ENCODE measurements at places on chromosomes 13 and 19.

- DNase-seq, result no peak
These were observed 4.0 kb upstream of the ZNF8 start for GRCh38 chr19:58274771-58275201.

- DNase-seq, result no peak
These were observed 69.7 kb downstream of the UFM1 start for GRCh38 chr13:38419312-38419873.

DNA sequence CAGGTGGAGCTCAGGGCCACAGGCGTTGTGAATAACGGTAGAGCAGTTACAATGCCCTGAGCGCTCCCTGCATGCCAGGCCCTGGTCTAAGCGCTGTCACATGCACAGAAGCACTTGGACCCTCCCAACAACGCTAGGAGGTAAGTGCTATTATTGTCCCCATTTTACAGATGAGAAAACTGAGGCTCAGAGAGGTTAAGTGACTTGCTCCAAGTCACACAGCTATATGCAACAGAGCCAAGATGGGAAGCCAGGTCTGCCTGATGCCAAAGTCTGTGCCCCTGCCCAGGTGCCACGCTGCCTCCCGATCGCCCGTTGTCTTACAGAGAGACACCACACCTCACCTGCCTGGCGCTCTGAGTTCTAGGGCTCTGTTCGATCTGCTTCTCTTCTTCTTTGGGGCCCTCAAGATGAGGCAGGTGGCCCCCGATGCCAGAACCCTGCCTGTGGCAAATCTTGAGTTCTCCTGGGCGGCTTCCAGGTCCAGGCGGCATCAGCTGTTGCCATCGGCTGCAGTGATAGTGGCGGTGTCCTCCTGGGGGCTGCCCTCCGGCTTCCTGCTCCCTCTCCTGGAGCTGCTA lies 20.0 kb downstream of the YIPF2 start:
- DNase-seq, result no peak

GRCh38 chr19:41990615-41991014 lies 3.4 kb downstream of the ATP1A3 start:
- no peak for DNase-seq

DNA sequence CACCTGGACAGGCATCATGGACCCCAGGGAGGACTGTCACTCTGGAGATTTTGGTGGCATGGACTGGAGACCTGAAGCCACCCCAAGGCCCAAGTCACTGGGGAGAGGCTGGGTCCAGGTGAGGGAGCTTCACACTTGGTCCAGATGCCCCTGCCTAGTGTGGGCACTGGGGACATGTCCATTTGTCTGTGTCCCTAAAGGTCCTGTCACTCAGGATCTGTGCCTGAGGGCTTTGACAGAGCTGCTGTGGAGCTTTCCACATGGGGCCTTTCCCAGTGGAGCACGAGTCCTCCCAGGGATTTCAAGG lies 40.5 kb upstream of the CEACAM8 start:
- DNase-seq, result no peak

- no peak for DNase-seq
These were observed 200.3 kb downstream of the DIAPH3 start for GRCh38 chr13:59963383-59963782.

- no peak for DNase-seq
These were observed 3.0 kb downstream of the GTPBP3 start for GRCh38 chr19:17340302-17340870.

- DNase-seq, result no peak
These were observed 601 bp downstream of the SLC46A3 start for GRCh38 chr13:28718196-28718542.

GRCh38 chr19:12953138-12953798 lies 3.8 kb downstream of the GADD45GIP1 start:
- DNase-seq, result peak; percentile 42

DNA sequence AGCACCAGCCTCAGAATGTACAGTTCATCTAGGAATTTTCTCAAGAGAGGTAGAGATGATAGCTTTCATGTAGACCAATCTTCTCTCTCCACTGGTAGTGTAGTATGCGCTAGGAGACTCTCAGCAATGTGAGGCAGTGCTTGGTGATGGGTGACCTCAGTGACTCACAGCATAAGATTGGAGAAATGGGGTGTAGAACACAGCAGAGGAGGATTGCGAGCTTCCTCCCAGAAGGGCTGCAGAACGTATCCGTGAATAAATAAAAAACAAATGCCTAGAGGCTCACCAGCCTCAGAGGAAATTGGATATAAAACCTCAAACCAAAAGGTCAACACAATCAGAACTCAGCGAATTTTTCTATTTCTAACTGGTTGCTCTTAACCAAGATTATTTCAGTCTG lies 182.9 kb upstream of the RXFP2 start:
- DNase-seq, result peak; percentile 75

DNA sequence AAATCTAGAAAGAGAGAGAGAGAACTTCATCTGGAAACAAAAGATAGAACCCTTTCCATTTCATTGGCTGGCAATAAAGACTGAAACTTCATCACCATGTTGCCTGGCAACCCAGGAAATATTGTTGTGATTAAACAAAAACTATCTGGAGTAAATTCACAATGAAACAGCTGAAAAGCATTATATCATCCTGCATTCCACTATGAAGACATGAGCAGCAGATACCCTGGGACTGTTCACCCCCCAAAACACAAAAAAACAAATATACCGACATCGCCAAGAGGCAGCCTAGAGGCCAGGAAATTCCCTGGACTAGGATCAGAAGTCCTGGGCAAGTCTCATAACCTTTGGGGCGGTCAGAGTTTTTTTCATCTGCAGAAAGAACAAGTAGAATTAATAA lies 158.3 kb downstream of the FOXO1 start:
- peak; percentile 70 for DNase-seq

- no peak for DNase-seq
These were observed 13.0 kb downstream of the ZBTB7A start for GRCh38 chr19:4053423-4054324.

DNA sequence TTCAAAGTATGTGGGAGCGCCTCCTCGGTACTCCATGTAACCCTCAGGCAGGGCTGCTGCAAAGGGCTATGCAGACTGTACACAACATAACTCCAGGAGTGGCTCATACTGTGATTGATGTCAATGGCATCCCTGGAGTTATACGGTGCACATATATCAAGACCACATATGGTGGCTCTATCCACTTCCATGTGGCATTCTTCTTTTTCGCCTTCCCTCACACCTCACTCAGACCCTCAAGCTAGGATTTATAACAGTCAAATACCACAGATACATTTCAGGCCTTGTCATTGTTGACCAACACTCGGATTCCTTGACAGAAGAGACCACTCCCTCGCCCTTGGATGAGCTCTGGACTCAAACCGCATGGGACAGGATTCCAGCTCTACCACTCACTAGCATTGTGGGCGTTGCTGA lies 11.3 kb upstream of the UBL3 start:
- DNase-seq, result peak; percentile 89

DNA sequence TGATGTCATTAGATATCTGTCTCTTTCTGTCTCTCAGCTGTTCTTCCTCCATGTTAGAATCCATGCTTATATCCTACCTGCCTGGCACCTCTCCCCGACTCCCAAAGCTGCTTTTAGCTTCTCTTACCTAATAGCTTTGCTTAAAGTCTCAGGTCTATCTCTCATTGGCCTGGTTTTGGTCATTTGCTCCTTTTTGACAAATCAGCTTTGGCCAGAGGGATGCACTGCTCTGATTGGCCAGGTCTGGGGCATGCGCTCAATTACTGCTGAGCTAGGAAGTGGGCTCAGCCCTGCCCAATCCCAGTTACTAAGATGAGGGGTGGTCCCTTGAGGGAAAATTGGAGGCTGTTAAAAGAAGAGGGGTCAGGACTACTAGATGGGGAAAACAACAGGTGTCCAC lies 11.5 kb upstream of the CLASRP start:
- DNase-seq, result no peak

- DNase-seq, result peak; percentile 64
These were observed 496.7 kb downstream of the EFNB2 start for GRCh38 chr13:106038752-106039151.

DNA sequence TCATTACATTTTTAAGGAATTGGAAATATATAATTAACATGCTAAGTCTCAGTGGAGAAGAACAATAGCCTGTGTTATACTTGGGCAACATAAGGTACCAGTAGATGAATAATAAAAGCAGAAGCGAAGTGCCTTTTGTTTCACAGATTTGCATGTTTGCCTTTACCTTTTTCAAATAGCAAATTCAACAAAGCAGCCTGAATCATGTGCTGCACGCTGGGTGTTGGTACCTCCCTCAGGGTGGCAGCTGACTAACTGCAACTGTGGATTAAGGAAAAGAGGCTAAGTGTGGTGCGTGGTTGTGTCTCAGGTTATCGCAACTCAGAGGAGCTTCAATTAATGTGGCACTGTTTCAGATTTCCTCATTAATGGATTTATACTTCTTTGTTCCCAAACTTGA lies 189.0 kb downstream of the LMO7 start:
- DNase-seq, result no peak

DNA sequence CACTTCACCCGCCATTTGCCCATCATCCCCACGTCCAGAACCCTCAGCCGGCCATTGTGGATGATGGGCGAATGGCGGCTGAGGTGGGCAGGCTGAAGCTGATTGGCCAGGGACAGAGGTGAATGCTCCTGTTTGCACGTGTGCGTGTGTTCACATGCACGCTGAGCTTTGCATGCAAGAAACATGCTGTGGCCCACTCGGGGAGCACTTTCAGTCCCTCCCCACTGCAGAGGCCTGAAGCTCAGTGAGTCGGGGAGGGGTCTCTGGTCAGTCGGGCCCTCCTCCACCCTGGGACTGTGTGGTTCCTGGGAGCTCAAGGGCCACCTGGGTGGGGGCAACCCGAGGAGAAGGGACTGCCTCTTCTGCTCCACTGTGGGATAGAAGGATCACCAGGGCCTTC lies 24.9 kb downstream of the CEBPA start:
- DNase-seq, result no peak

GRCh38 chr13:76864259-76864658 lies 21.9 kb downstream of the KCTD12 start:
- no peak for DNase-seq

DNA sequence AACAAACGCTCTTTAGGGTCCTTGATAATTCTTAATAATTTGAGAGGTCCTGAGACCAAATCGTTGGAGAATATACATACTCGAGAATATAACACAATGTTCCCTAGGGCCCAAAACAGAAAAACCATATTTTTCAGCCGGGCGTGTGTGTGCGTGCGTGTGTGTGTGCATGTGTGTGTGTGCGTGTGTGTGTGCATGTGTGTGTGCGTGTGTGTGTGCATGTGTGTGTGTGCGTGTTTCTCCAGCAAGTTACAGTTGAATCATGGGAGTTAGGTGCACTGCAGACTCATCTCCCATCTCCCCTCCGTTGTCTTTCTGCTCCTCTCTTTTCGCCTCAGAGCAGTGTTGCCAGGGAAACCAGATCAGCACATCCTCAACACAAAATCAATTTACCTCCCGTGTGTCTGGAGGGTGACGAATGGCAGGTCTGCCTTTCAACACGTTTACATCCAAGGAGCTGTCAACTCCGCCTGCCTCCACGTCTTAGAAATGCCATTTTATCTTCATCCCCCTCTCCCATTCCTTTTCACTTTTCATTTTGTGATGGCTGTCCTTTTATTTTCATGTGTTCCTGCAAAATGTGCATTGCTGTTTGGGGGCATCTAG lies 8.3 kb upstream of the PNMA8B start:
- DNase-seq, result no peak

GRCh38 chr19:52492201-52492993 lies 35.1 kb upstream of the ZNF808 start:
- DNase-seq, result peak; percentile 29

- DNase-seq, result no peak
These were observed 242.8 kb downstream of the ENOX1 start for GRCh38 chr13:43544011-43544410.

DNA sequence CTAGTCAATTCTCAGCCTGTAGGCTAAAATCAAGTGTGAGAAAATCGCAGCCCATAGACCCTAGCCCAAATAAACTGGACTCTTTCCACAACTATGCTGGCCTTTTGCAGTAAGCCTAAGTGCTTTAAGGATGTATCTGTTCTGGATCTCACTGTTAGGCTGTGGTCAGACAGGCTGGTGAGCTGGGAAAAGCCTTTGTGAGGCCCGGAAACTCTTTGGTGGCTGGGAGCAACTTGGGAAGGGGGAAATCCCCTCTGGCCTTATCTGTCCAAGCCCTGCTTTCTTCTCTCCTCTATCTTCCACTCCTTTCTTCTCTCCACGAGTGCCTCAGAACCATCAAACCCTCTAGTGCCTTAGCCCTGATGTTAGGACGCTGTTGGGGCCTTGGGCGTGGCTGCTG lies 135.4 kb downstream of the LACC1 start:
- no peak for DNase-seq

- DNase-seq, result no peak
These were observed 9.6 kb upstream of the NMRK2 start for GRCh38 chr19:3923096-3923758.

DNA sequence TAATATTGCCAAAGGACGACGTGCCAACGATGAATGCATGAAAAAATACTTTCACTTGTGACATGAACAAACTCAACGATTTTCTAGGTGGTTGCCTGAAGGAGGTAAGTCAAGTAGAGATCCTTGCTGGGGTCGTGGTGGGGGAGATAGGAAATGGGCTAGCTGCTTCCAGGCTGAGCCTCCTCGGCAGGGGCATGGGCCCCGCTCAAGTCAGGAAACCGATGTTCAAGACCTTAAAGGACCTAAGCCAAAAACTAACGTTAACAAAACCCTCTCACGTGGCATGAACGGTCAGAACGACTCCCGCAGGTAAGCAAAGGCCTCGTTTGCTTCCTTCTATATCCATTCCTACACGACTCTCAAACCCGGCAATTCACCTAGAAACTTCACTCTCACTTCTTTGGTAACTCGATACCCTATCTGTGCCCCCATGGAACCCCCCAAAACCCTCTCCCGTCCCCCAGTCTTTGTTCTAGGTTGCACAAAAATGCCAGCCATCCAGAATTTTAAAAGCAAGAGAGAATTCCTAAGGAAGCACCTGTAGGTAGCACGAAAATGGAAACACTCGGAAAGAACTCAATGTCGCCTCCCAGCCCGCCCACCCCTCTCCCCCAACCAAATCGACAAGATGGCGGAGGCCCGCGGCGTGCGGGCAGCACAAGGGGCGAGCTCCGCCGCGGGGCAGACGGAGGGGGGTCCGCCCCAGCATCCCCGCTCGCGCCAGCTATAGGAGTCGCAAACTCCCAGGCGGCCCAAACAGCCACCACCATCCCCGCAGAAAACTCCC lies 13.6 kb downstream of the ACP4 start:
- DNase-seq, result peak; percentile 39

- peak; percentile 73 for DNase-seq
These were observed 3.1 kb upstream of the CTXN1 start for GRCh38 chr19:7928741-7929701.

DNA sequence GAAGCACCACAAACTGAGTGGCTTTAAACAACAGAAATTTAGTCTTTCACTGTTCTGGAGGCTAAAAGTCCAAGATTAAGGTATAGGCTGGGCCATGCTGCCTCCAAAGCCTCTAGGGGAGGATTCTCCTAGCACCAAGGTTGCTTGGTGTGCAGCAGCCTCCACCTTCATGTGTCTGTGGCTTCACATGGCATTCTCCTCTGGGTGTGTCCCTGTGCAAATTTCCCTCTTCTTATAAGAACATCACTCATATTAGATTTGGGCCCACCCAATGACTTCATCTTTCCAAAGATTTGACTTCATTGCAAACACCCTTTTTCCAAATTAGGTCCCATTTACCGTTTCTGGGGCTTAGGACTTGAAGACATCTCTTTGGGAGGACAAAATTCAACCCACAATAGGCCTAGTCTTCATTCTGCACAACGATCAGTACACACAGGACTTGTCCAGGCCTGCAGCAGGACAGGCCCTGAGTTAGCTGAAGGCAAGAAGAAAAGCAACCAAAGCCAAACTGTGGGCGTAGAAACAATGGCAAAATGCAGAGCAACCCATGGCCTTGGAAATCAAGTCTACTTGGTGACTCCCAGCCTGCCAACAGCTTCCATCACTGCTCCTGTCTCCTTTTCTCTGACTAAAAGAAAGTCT lies 521.2 kb upstream of the NBEA start:
- DNase-seq, result no peak

Data from AG20443 (cell line).